Gastrocnemius medialis (tissue), 4 donors: ENCODE measurements at places on chromosomes 2 and 18. TPM values are rescaled to one million over a fixed set of nuclear protein-coding genes. Genes with fewer than 3 reads are reported as not detected.

Gene MYL1
- total RNA-seq = 1,242 TPM

Gene SP140L
- total RNA-seq = 4.9 TPM

Gene RAB3GAP1
- total RNA-seq = 51.7 TPM

Gene DCDC2C
- total RNA-seq = not detected

Gene SLC14A1
- 7.6 TPM for total RNA-seq

Gene KCNIP3
- 0.71 TPM for total RNA-seq

Gene SCYGR4
- total RNA-seq = not detected

Gene LYG2
- not detected for total RNA-seq

Gene NCKAP5
- 0.03 TPM for total RNA-seq

Gene DPP4
- total RNA-seq = 4.9 TPM

Gene TPGS2
- total RNA-seq = 36.5 TPM

Gene ALLC
- not detected for total RNA-seq

Gene AUP1
- total RNA-seq = 148 TPM

Gene TUBB8B
- not detected for total RNA-seq

Gene PROKR1
- total RNA-seq = 0.10 TPM

Gene RUFY4
- total RNA-seq = 0.25 TPM

DNA sequence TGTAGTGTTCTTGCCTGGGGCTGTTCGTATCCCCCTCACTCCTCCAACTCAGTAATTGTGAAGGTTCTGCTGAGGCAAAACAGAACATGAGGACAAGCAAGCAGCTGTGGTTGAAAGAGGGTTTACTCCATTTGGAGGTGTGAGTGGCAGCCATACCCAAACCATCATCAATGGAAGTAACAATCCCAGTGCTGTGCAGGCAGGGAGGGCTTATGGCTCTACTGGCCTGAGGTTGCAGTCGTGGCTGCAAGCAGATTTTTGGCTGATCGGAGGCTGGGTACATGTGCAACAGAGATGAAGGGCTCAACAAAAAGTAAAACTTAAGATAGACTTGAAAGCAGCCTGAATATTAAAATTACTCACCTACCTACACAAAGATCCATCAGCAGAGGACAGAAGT, 13.2 kb downstream of the SRSF7 start:
- H3K36me3 ChIP-seq = no peaks in the 10 kb centered on the region
- H3K27me3 ChIP-seq = no peaks in the 10 kb centered on the region
- H3K27ac ChIP-seq = peak overlapping the region; percentile 8
- no peak overlapping the region for H3K4me3 ChIP-seq

GRCh38 chr2:53353135-53354114, 414.2 kb upstream of the CHAC2 start:
- H3K36me3 ChIP-seq = no peaks in the 10 kb centered on the region
- no peak for DNase-seq
- H3K4me3 ChIP-seq = no peak overlapping the region
- H3K27ac ChIP-seq = no peak overlapping the region
- H3K4me1 ChIP-seq = no peaks in the 10 kb centered on the region

- no peaks in the 10 kb centered on the region for H3K36me3 ChIP-seq
- no peaks in the 10 kb centered on the region for H3K27me3 ChIP-seq
- DNase-seq = no peak
- no peak overlapping the region for H3K4me3 ChIP-seq
- no peak overlapping the region for H3K27ac ChIP-seq
Observed at GRCh38 chr2:136727973-136728699, 37.2 kb upstream of the THSD7B start.

- no peaks in the 10 kb centered on the region for H3K27me3 ChIP-seq
- no peaks in the 10 kb centered on the region for H3K4me1 ChIP-seq
- DNase-seq = no peak
- no peak overlapping the region for H3K4me3 ChIP-seq
- no peaks in the 10 kb centered on the region for H3K36me3 ChIP-seq
Observed at GRCh38 chr2:183780072-183780471, 655.8 kb downstream of the NUP35 start.

- no peaks in the 10 kb centered on the region for H3K27me3 ChIP-seq
- H3K4me1 ChIP-seq = no peaks in the 10 kb centered on the region
- no peak overlapping the region for H3K27ac ChIP-seq
- no peaks in the 10 kb centered on the region for H3K36me3 ChIP-seq
Observed at GRCh38 chr2:145984580-145984979, 1464.7 kb upstream of the ZEB2 start.

- H3K4me3 ChIP-seq = no peak overlapping the region
- no peaks in the 10 kb centered on the region for H3K27me3 ChIP-seq
- H3K27ac ChIP-seq = peak overlapping the region; percentile 94
- no peaks in the 10 kb centered on the region for H3K36me3 ChIP-seq
- peak; percentile 94 for DNase-seq
Observed at GRCh38 chr2:3470166-3470651, 49.1 kb downstream of the ADI1 start.

DNA sequence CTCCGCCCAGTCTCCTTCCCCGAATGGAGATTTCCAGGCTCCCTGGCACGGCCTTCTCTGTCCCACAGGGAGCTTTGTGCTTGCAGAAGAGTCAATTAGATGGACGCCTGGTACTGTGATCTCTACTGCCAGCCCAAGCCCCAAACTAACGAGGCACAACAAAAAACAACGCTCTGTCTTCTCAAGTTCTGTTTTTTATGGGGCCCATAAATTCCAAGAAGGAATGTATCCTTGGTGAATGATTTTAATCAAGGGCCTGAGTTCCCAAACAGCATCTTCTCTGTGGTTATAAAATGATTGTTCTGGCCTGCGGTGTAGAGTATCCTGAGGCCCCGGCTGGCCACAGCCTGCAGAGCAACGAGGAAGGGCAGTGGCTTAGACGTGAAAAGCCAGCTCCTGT, 219.5 kb downstream of the CLIP4 start:
- H3K27me3 ChIP-seq = no peaks in the 10 kb centered on the region
- H3K4me1 ChIP-seq = no peaks in the 10 kb centered on the region
- no peaks in the 10 kb centered on the region for H3K36me3 ChIP-seq
- no peak overlapping the region for H3K4me3 ChIP-seq
- no peak for DNase-seq

DNA sequence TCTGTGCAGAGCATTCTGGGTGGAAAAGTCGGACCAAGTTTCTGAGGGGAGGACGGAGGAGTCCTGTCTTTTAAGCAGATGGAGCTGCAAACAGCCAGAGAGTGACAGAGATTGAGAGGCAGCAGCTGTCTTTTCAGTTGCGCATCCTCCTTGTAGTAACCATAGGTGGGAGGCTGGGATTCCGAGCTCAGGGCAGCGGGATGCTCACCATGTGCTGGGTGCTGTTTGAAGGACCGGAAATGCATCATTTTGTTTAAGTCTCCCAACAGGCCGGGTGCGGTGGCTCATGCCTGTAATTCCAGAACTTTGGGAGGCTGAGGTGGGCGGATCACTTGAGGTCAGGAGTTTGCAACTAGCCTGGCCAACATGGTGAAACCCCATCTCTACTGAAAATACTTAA, 93.4 kb downstream of the AGAP1 start:
- H3K4me3 ChIP-seq = no peak overlapping the region
- peaks cover 5% of the 10 kb centered on the region for H3K4me1 ChIP-seq
- DNase-seq = no peak
- no peak overlapping the region for H3K27ac ChIP-seq
- H3K27me3 ChIP-seq = no peaks in the 10 kb centered on the region

- DNase-seq = no peak
- no peak overlapping the region for H3K27ac ChIP-seq
- H3K4me1 ChIP-seq = no peaks in the 10 kb centered on the region
- H3K27me3 ChIP-seq = no peaks in the 10 kb centered on the region
- H3K36me3 ChIP-seq = no peaks in the 10 kb centered on the region
Observed at GRCh38 chr18:23330423-23330822, 122.7 kb upstream of the RIOK3 start.

DNA sequence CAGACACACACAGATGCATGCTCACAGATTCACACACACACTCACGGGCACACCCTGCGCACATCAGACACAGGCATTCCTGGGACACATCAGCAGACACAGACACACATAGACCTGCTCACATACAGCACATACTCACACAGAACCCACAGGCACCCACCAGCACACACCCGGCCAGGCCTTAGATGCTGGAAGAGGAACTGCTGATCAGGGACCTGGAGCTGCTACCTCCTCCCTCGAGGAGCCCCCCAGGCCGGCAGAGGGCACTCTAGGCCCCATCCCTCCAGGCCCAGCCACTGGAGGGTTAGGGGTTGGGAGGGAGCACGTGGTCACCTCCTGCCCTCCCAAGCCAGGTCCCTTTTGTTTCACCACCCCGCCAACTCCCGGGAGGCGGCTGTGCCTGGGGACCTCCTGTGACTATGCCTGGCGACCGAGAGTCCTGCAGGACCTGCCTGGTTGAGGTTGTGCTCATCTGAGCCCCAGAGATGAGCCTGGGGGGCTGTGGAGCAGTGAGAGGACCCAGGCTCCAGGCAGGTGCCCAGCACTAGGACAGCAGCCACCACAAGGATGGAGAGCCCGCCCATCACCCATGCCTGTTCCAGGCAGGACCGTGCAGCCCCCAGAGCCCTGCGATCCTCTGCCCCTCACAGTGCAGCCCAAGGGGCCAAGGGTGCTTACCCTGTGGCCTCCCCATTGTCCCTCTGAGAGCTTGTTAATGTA, 21.0 kb upstream of the PTMA start:
- no peak for DNase-seq
- no peaks in the 10 kb centered on the region for H3K27me3 ChIP-seq
- H3K27ac ChIP-seq = no peak overlapping the region
- peaks cover 8% of the 10 kb centered on the region for H3K4me1 ChIP-seq

GRCh38 chr2:38505779-38506178, 96.9 kb downstream of the HNRNPLL start:
- peak overlapping the region; percentile 88 for H3K27ac ChIP-seq
- no peak overlapping the region for H3K4me3 ChIP-seq
- no peaks in the 10 kb centered on the region for H3K36me3 ChIP-seq
- H3K27me3 ChIP-seq = no peaks in the 10 kb centered on the region
- H3K4me1 ChIP-seq = peaks cover 38% of the 10 kb centered on the region

- H3K27ac ChIP-seq = no peak overlapping the region
- DNase-seq = no peak
- no peaks in the 10 kb centered on the region for H3K27me3 ChIP-seq
- no peaks in the 10 kb centered on the region for H3K36me3 ChIP-seq
- no peak overlapping the region for H3K4me3 ChIP-seq
Observed at GRCh38 chr2:130899306-130899705, 62.6 kb downstream of the ARHGEF4 start.

GRCh38 chr2:237198164-237198855, 112.6 kb downstream of the COPS8 start:
- peak overlapping the region; percentile 34 for H3K27ac ChIP-seq
- no peaks in the 10 kb centered on the region for H3K4me1 ChIP-seq
- H3K27me3 ChIP-seq = no peaks in the 10 kb centered on the region

GRCh38 chr18:35182151-35182550, 58.7 kb upstream of the ZNF397 start:
- H3K36me3 ChIP-seq = no peaks in the 10 kb centered on the region
- no peaks in the 10 kb centered on the region for H3K4me1 ChIP-seq
- no peak overlapping the region for H3K4me3 ChIP-seq
- no peak for DNase-seq

DNA sequence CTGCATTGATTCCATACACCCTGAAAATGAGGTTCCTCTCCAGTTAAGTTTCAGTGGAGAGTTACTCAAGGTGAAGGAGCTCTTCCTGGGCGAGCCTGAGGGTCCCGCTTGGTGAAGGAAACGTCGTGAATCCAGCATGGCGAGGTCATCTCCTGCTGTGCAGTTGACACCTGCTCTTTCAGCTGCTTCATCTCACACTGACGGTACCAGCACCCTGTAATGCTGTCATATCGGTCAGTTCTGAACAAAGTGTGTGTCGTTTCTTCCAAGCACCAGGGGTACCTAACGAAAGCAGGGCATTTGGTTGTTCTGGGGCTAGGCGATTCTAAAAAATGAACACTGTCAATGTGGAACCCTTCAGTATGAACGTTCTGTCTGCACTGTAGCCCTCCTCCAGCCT, 52.6 kb downstream of the ITGB1BP1 start:
- no peak overlapping the region for H3K27ac ChIP-seq
- no peaks in the 10 kb centered on the region for H3K36me3 ChIP-seq
- H3K4me3 ChIP-seq = no peak overlapping the region
- no peaks in the 10 kb centered on the region for H3K27me3 ChIP-seq
- no peaks in the 10 kb centered on the region for H3K4me1 ChIP-seq
- no peak for DNase-seq

- peak overlapping the region; percentile 94 for H3K27ac ChIP-seq
- no peaks in the 10 kb centered on the region for H3K27me3 ChIP-seq
- H3K4me1 ChIP-seq = peaks cover 70% of the 10 kb centered on the region
- no peaks in the 10 kb centered on the region for H3K36me3 ChIP-seq
- no peak for DNase-seq
Observed at GRCh38 chr18:55318951-55319441, 269.0 kb downstream of the TCF4 start.

DNA sequence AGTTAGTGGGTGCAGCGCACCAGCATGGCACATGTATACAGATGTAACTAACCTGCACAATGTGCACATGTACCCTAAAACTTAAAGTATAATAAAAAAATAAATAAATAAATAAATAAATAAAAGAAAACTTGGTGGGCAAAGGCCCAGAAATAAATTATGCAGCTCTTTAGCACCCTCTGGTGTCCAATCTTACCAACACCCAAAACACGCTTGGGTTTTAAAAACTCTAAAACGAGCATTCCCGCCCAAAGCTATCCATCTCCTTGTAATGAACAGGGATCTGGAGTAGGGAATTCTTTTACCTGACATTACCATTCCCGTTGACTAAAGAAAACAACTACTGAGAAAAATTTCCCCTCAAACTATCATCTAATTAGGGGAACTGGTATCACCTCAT, 2005.9 kb upstream of the CELF4 start:
- DNase-seq = no peak
- H3K27me3 ChIP-seq = no peaks in the 10 kb centered on the region

DNA sequence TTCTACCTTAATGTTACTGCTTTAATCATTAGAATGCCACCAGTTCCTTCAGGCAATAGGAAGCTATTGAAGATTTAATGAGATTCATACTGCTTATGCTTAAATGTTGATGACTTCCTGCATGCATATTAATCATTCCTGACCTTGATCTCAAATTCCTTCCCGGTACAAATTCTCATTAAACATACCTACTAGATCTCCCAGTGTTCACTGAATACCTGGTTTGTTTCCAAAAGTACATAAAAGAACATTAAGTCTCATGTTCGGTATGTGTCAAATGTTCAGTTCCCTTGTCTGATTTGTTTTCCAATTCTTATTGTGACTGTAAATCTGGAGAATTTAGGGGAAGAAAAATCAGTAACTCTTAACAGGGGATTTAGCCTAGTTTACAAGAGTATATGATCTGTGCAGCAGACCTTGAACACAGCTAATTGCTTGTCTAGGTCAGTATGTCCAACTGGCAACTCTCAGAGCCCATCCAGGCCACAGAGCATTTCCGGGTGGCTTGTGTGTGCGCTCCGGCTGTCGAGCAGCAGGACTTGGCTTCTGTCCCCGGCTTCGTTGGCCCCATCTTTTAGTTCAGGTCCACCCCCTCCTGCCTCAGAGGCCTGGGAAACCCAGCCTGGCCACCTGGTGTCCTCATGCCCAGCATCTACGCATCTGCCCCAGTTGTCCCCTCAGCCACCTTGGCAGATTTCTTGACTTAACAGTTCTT, 13.1 kb downstream of the METAP1D start:
- peak; percentile 18 for DNase-seq
- no peaks in the 10 kb centered on the region for H3K27me3 ChIP-seq
- no peak overlapping the region for H3K4me3 ChIP-seq
- no peaks in the 10 kb centered on the region for H3K36me3 ChIP-seq

GRCh38 chr2:219087361-219087760, 26.6 kb upstream of the IHH start:
- H3K4me1 ChIP-seq = peaks cover 2% of the 10 kb centered on the region
- no peak overlapping the region for H3K4me3 ChIP-seq
- no peak for DNase-seq
- no peaks in the 10 kb centered on the region for H3K36me3 ChIP-seq
- no peaks in the 10 kb centered on the region for H3K27me3 ChIP-seq
